ENCODE measurements at places on chromosomes 11 and 22. TPM values are rescaled to one million over a fixed set of nuclear protein-coding genes. Genes with fewer than 3 reads are reported as not detected.

Gene FAT3
- polyA plus RNA-seq = 0.23 TPM

Gene OR2D2
- polyA plus RNA-seq = 0.14 TPM

Gene PIWIL4
- polyA plus RNA-seq = 0.37 TPM

Gene MS4A6E
- polyA plus RNA-seq = not detected

DNA sequence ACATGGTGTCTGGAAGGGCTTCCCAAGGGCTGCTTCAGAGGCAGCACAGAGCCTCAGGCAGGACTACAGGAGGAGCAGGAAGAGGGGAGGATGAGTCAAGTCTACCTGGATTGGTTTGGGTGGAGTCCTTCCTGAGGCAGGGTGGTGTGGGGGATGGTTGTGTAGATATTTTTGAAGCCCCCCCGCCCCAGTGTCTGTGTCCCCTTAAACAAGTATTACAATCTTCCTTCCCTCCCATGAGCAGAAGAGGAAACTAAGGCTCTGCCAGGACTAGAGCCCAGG, 34.7 kb upstream of the FCHSD2 start:
- no peak for DNase-seq

GRCh38 chr22:29442976-29443375, 4.6 kb downstream of the RFPL1 start:
- DNase-seq = no peak

DNA sequence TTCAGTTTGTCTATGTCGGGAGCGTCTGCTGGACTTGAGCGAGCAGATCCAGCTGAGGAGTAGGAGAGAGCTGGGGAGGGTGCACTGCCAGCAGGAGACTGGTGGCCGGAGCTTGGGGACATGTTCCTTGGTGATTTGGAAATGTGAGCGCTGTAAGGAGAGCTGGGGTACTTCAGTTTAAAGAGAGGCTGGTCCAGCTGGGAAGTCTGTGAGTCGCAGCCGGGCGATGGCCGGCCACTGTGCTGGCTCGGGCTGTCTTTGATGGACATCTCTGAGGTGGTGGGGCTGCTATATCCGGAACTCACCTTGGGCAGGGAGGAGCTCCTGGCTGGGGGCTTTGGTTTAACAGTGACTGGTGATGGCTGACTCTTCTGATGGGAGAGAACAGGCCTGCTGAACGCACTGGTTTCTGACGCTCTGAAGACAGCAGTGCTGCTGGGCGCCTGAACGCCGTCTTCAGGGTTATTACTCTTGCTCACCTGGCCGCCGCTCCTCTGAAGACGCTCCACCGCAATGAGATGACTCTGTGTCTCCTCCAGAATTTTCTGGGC, 63.6 kb upstream of the PITPNB start:
- no peak for DNase-seq

DNA sequence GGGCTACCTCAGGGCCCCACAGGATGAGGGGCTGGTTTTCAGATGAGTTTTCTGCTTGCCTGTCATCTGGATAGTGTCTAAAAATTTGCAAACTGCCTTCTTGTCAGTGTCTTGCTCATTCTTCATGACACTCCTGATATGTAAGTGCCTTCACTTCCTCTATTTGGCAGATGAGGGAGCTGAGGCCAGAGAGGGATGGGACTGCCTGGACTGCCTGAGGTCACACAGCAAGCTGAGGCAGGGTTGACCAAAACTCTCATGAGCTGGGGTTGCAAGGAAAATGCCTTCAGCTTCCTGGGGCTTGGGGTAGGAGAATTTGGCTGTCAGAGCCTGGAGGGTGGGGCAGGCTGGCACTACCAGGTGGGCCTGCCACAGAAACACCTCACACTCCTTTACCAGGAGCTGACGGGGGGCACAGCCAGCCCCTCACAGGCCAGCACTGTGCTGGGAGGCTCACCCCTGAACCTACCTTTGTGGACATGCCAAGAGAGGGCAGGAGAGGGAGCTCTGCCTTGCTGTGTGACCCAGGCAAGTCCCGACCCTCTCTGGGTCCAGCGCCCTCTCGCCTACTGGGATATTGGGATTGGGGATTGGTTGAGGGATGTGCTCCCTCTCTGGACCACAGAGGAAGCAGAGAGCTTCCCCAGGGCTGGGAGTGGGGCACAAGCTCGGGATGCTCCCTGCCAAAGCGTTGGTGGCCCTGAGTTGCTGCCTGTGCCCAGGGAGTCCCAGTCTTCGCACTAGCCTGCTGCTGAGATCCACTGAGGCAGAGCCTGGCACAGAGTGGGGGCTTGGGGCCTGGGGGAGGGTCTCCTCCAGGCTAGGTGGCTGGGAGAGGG, 1.9 kb upstream of the P2RY6 start:
- no peak for DNase-seq

DNA sequence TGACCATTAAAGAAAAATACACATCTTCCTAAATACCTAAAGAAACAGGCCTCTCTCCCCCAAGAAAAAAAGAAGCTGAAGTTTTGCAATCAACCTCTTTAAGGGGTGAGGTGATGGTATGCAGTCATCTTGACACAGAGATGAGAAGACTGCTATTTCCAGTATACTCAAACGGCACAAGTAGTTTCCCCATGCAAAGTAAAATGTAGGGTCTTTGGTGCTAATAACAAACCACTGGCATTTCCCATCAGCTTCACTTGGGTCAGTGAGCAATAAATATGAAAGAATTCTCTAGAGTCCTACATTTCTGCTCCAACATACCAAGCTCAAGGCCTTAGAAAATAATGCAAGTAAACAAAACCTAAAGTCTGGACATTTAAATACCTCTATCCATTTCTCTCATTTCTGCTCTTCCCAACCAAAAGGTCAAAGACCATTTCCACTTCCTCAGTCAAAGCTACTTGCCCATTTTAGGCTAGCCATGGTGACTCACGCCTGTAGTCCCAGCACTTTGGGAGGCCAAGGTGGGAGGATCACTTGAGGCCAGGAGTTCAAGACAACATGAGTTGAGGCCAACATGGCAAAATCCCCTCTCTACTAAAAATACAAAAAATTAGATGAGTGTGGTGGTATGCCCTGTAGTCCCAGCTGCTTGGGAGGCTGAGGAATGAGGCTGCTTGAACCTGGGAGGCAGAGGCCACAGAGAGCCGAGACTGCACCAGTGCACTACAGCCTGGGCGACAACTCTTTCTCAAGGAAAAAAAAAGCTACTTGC, 39.5 kb upstream of the CHRNA10 start:
- no peak for DNase-seq

DNA sequence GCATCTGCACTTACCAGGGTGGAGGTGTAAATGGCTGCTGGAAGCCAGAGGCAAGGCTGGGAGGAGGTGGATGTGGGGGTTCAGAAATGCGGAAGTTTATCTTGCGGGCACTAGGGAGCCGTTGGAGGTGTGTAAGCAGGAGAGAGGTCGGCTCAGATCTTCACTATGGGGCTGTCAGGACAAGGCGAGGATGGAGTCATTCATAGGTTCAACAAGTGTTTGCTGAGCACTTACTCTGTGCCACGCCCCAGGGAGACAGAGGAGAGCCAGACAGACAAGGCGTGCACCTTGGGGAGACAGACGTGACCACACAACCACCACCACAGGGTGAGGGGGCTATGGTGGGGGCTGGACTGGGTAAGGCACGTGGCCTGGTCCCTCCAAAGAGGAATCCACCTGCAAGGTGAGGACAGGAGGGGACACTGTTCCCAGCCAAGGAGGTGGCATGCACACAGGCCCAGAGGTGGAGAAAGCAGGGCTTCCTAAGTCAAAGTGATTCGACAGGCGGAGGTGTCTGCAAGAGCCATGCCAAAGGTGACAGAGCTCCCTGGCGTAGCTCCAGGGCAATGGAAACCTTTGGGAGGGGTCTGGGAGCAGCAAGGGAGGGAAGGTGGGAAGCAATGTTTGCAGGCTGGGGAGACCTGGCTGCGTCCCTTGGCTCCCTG, 30.8 kb upstream of the TCF20 start:
- DNase-seq = no peak

- no peak for DNase-seq
Observed at GRCh38 chr11:34316347-34317035, 41.3 kb downstream of the ABTB2 start.

Measured in keratinocyte (primary cell).